ENCODE measurements at places on chromosomes 3 and 15.

- DNase-seq, result no peak
Measured at GRCh38 chr3:62252438-62253157, 120.8 kb downstream of the FEZF2 start.

DNA sequence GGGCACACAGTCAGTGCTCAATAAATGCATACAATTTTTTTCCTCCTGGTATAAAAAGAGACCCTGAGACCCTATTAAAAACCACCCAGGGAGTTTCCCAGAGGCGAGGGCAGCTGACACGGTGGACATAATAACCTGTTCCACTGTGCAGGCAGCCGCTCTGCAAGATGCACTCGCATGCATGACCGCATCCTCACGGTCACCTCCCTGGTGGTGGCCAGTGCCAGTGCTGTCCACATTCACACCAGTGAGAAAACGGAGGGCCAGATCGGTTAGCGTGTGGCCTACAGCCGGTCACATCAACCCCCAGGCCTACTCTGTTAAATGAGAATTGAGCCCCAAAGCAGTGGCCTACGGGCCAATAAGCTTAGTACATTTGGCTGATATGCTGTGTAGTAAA is 24.8 kb downstream of the SH3BP5 start:
- no peak for DNase-seq

- no peak for DNase-seq
Measured at GRCh38 chr15:82047453-82048400, 1.9 kb upstream of the MEX3B start.

DNA sequence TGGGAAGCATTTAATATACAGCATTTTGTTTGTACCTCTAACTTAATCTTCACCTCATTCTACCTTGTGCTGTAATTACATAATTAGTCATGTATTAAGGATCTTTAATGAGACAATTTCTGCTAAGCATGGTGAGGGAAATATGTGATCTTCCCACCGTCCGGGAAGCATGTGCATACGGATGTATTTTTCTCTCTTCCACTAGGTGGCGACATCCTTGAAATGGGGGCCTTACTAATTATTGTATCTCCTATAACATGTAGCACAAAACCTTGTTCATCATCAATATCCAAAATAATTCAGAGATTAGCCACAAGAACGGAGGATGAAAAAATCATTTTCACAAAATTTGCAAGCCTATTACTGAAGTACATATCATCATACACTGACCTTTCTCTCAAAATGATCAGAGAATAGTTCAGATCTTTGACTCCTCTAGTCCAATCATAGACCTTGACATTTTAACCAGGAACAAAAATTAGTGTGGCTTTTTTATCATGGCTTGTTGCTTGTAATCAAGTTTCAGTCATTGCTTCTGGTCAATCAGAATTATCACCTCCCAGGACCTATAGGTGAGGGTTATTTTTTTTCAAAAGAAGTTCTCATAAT is 148.9 kb upstream of the GBE1 start:
- DNase-seq, result no peak

DNA sequence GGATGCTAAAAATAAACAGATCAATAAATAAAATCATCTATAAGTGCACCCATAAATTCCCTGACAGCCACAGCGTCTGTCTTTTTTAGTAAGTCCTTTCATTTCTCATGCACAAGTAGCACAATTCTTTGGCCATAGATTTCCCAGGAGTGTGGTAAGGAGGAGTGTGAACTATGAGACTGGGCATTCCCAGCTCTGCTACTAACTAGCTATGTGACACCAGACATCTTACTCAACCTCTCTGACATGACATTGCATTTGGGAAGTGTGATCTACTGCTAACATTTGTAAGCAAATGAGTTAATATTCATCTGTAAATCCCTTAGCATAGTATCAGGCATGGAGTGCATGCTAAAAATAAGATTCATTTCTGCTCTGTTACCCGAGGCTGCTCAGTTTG is 301.7 kb downstream of the NTRK3 start:
- no peak for DNase-seq

DNA sequence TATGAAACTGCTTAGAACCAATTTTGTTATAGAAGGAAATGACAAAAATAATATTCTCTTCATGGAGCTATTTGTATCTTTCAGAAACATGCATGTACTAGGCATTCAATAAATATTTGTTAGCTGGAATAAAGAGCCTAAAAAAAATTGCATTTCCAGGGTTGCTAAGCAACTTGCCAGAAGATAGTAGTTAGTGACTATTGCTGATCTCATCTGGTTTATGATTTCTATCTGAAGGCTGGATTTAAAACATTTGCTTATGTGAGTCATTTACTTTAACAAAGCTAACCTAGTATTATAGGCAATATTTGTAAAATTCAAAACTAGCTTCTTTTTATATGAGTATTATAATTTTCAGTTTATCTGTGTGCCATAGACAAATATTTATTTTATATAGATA is 78.3 kb downstream of the NAALADL2 start:
- no peak for DNase-seq

DNA sequence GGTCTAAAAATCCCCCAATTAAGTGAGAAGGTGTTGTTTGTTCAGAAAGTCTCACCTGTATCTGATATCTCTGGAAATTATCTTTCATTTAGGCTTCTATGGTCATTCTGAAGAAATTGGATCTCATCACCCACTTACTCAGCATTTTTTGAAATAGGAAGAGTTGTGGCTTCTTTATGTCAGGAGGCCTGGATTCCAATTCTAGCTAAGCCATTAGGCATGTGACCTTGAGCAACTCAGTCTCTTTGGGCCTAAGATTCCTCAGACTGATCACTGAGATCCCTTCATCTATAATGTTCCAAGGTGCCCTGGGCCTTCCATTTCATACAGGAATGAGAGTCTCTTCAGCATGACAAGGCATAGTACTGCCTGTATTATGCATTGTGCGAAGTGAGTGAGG is 70.3 kb downstream of the ARHGEF26 start:
- DNase-seq, result no peak

GRCh38 chr15:25691544-25692430 is 171.3 kb downstream of the ATP10A start:
- no peak for DNase-seq

GRCh38 chr15:49984436-49984835 is 134.6 kb downstream of the ATP8B4 start:
- no peak for DNase-seq

GRCh38 chr3:70973558-70973957 is 610.0 kb downstream of the FOXP1 start:
- no peak for DNase-seq

DNA sequence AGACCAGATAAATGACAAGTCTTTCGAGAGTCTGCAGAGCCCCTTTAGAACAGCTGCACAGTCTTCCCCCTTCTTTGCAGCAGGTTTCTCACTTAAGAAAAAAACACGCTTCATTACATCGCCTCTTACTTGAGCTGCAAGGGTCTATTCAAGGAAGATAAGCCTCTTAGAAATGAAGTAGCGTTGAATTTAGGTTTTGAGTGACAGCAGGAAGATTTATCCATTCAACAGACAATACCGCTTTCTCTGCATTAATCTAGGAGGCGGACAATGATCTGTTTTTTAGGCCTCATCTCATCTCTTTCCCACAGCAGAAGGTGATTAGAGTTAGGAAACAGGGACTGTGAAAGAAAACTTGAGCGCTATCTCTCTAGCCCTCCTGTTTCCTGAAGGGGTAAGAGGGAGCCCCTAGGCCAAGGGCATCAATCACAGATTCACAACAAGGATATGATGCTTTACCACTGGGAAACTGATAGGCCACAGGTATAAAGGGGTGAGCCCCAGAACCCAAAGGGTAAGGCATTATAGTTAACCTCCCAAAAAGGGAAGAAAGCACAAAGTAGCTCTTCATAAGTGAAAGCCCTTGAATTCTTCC is 84.3 kb downstream of the MECOM start:
- no peak for DNase-seq

DNA sequence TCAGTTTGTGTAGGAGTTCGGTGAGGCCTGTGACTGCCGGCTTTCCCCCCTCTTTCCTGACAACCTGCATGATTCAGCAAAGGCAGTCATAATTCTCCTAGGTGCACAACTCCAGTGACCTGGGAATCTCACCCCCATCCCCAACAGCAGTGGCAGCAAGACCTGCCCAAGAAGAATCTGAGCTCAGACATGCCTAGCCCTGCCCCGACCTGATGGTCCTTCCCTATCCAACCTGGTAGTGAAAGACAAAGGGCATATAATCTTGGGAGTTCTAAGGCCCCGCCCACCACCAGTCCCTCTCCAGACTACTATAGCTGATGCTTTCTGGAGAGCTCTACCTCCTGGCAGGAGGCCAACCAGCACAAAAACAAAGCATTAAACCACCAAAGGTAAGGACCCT is 44.2 kb upstream of the ZBED2 start:
- DNase-seq, result no peak

DNA sequence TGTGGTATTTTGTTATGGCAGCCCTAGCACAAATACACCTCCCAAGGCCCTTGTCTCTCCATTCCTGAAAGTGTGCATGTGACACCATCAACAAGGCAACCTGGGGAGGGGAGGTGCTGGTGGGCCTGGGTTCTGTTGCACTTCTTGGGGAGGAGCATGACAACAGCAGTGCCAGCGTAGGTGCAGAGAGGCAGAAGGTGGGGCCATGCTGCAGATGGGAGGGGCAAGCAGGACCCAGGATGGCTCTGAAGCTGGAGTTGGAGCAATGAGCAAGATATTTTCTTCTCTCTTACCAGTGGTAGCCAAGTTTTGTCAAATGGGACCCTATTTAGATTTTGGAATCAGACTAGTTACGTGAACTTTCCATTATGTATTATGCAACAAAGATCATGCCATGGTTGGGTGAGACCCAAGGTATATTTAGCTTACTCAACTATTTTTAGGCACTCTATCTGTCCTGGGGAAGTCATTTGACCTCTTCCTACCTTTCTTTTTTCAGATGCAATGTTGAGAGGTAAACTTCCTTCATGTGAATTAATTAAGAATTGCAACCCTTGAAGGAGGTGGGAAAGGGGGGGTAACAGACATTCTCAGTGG is 3.4 kb downstream of the FYCO1 start:
- no peak for DNase-seq

- no peak for DNase-seq
Measured at GRCh38 chr15:40257656-40258450, 19.0 kb downstream of the PAK6 start.

GRCh38 chr3:19576343-19576742 is 357.7 kb downstream of the EFHB start:
- no peak for DNase-seq

DNA sequence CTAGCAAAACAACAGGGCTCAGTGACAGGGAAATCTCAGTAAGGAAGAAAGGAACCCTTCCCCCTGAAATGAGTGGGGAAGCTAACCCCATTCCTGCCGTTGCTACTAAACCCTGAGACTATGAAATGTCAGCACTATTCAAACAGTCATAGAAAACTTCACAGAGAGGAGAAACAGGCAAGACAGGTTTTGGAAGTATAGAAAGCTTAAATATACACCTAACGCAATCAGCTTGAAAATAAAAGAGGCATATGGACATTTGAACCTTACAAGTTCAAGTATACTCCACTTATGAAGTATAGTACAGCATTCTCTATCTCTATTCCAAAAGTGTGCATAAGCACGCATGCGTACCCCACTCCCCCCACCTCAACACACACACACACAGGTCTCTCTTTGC is 17.6 kb upstream of the FRMD4B start:
- no peak for DNase-seq

GRCh38 chr3:196143708-196144382 is 62.0 kb upstream of the TFRC start:
- DNase-seq, result no peak

- DNase-seq, result no peak
Measured at GRCh38 chr3:43013743-43014155, 34.6 kb downstream of the GASK1A start.

DNA sequence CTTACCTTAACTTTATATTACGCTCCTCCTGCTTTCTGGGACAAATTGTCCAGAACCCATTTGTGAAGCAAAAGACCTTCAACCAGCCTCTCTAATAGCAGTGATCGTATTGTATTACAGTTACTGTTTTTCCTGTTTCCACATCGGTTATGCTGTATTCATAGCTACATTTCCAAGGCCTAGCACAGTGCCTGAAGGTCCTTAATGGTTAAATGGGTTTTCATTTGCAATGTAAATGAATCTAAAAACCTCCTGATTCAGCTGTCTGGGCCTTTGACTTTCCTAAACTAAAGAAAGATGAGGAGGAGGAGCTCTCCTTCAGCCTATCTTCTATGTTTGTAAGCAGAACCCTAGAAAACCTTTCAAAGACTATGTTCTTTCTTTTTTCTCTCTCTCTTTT is 99.1 kb downstream of the LRRC28 start:
- no peak for DNase-seq

- DNase-seq, result no peak
Measured at GRCh38 chr3:102225407-102226132, 209.2 kb upstream of the ZPLD1 start.

DNA sequence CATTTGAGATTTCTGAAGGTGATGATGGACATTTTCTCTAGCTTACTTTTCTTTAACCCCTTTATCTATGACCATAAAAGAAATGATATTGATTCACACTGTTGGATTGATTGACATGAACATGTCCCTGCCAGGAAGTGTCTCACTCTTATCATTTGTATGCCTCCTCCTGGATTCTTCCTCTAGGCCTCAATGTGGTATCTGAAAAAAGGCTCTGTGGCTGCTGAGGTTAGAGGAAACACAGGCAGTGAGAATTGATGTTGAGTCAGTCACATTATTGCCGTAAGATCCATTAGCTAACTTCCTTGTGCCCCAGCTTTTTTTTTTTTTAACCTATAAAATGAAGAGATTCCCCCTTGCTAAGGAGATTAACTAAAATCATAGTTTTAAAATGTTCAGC is 8.0 kb upstream of the THRB start:
- no peak for DNase-seq

DNA sequence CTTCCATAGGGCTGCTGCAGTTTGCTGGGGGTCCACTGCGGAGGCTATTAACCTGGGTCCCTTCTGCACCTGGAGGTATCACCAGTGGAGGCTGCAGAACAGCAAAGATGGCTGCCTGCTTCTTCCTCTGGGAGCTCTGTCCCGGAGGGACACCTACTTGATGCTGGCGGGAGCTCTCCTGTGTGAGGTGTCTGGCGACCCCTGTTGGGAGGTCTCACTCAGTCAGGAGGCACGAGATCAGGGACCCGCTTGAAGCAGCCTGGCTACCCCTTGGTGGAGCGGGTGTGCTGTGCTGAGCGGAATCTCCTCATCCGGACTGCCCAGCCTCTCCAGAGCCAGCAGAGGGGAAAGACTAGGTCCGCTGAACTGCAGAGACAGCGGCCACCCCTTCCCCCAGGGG is 56.0 kb upstream of the CTXND1 start:
- DNase-seq, result no peak

All from activated gamma-delta T cell (primary cell).